ENCODE measurements at places on chromosomes 3 and 15. TPM values are rescaled to one million over a fixed set of nuclear protein-coding genes. Genes with fewer than 3 reads are reported as not detected.

- no peak for DNase-seq
Observed at GRCh38 chr3:138817695-138818094, 17.0 kb downstream of the PIK3CB start.

GRCh38 chr15:55661428-55661827 is 73.3 kb upstream of the PYGO1 start:
- DNase-seq, result no peak

DNA sequence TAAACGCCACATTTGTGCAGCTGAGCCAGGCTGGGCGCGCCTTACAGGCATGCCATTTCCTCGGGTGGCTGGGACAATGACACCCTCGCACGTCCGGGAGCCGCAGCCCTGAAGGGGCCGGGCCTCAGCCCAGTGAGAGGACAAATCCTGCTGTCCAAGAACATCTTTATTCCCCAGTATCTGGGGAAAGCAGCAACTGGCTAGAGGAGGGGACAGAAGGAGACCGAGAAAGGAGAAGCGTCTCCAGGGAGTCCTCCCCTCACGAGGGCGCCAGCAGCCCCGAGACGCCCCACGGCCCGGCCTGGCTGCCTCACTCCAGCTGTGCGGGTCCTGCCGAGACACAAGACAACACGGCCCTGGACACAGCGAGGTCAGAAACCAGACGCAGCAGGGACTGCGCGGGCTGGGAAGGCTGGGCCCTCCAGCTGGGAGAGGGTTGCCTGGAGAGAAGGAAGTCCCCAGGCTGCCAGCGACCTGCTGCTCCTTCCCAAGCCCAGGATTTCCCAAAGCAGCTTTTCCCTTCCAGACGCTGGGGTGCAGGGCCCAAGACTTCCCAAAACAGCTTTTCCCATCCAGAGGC is 130.2 kb downstream of the CHSY1 start:
- DNase-seq, result peak; percentile 93

GRCh38 chr3:126685021-126685420 is 19.0 kb upstream of the CHCHD6 start:
- no peak for DNase-seq

DNA sequence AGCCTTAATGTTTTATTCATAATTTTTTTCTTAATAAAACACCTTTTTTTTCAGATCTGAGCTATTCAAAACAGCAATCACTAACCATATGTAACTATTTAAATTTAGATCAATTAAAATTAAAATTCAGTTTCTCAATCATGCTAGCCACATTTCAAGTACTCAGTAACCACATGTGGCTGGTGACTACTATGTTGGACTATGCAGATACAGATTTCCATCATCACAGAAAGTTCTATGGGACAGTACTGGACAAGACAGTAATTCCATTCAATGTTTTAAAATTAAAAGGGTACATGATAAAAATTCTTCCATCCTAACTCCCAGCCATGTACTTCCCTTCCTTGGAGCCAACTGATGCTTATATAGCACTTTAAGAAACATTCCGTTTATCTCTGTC is 119.3 kb downstream of the GLDN start:
- no peak for DNase-seq

GRCh38 chr15:85880501-85881190 is 85.9 kb upstream of the KLHL25 start:
- no peak for DNase-seq

GRCh38 chr3:132784502-132785025 is 62.4 kb upstream of the NPHP3 start:
- no peak for DNase-seq

DNA sequence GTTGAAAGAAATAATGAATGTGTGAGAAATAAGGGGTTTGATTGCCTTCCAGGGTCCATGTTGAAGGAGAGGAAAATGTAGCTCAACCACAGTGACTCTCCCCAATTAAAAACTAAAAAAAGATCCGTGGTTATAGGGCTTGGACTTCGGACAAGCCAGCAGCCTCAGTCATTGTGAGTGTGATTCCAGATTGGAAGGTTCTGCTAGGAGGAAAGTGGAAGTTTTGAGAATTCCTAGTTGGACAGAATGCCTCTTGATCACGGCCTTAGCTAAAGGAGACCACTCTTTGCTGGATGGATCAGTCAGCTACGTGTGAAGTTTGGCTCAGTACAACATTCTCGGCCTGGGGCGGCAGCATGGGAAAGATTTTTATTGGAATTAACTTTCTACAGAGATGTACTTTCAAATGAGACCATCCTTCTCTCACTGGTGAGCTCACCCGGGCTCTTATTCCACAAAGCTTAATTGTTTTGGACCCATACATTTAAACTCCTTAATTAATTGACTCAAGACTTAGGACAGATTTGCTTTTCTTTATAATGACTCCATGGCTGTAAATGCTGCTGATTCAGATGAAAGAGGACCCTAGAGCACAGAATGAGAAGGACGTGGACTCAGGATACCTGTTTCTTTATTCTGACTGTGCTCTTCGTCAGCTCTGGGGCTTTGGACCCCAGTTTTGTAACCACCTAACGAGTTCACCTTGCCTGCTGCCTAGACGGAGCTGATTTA is 27.5 kb downstream of the FLNB start:
- no peak for DNase-seq

GRCh38 chr3:123246866-123247265 is 45.1 kb downstream of the SEC22A start:
- DNase-seq, result no peak

- DNase-seq, result no peak
Observed at GRCh38 chr15:65887565-65887964, 18.3 kb downstream of the RAB11A start.

DNA sequence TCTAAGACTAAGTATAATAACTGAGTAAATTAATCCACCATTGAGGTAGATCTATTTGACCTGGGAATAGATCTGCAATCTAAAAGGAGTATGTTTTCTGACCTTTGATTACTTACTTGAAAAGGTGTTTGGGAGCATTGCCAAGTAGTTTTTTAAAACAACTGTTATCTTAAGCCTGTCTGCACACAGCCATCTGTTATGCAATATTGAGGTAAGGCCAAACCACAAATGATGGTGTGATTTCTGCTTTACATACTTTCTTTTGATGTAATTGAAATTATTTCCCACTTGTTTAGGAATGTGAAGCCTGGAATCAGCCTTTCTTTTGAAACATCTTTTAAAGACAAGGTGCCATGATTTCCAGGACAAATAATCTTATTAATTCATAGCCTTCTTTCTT is 274.0 kb downstream of the BBX start:
- no peak for DNase-seq

DNA sequence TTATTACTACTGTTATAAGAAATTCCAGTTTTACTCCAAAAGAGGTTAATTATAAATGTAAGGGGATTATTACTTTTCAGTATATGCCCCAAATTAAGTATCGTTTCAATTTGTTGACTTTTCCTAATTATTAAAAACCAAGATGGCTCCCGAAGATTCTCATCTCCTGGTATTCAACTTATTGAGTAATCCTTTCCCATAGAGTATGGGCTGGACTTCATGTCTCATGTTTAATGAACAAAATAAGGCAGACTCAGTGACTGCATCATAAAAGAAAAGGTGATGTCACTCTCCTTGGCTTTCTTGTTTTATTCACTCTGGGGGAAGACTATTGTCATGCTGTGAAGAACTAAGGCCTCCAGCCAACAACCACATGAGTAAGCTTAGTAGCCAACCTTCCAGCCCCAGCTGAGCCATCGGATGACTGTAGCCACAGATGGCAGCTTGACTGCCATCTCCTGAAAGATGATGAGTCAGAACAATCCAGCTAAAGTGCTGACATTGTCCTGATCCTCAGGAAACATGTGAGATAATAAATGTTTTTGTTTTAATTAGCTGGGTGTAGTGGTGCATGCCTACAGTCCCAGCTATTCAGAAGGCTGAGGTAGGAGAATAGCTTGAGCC is 17.3 kb downstream of the IGF2BP2 start:
- no peak for DNase-seq

- DNase-seq, result no peak
Observed at GRCh38 chr15:88832820-88833730, 29.8 kb downstream of the ACAN start.

GRCh38 chr3:5188419-5189221 is 1.1 kb downstream of the EDEM1 start:
- no peak for DNase-seq

GRCh38 chr15:95541301-95541700 is 789.2 kb upstream of the NR2F2 start:
- DNase-seq, result no peak

- DNase-seq, result no peak
Observed at GRCh38 chr15:68001811-68002210, 52.3 kb upstream of the PIAS1 start.

DNA sequence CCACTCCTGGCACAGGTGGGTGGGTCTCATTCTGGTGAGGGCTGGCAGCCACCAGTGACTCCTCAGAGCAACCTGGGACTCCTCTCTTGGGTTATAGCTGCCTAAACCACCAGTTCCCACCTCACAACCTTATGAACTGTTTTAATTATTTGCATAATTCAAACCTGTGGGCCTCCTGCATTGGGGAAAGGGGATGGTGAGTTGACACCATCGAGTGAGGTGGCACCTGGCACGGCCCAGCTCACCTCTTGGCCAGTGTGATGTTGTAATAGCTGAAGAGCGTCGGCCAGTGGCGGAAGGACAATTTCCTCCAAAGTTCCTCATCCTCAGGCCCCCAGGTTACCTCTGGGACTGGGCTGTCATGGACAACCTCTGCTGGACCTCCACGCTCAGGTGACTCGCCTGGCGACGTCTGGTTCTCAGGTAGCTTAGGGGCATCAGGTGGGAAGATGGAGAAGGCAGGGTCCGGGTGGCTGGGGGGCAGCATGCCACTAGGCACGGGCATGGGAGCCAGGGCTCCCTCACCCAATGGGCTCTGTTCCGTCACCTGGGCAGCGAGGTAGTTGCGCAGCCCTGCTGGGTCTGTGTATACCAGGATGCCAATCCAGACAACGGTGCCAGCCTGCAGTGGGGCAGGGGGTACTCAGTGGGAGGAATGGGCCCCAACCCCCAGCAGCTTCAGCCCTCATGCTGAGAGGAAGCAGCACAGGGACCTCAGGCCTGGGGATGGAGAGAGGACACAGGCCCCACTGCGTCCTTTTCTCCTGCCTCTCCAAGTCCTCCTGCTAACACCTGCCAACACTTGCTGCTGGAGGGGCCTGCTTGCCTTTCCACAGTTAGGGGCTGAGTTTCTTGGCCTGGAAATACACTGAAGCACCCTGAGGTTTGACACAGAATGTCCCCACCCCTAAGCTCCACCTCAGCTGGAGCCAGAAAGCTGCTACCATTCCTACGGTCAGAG is 38.5 kb downstream of the PTPN23 start:
- DNase-seq, result no peak

- DNase-seq, result no peak
Observed at GRCh38 chr3:189430166-189430565, 201.0 kb upstream of the TP63 start.

DNA sequence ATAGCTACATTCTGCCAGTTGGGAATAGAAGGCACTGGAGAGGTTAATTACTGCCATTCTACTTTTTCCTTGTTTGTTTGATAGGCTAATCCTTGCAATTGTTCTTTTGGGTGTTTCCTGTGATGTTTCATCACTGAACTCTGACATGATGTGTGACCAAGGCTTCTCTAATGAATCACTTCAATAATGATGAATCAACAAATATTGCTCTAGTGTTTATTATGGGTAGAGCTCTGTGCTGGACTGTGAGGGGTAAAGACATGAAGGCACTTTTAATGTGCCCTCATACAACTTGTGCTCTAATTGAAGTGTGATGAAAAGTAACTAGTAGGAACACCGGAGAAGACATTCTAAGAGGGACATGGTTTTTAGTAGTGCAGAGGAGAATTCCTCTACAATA is 233.6 kb downstream of the WDR72 start:
- DNase-seq, result no peak

GRCh38 chr15:60414016-60414682 is 16.4 kb upstream of the ANXA2 start:
- no peak for DNase-seq

- no peak for DNase-seq
Observed at GRCh38 chr15:75649848-75650247, 2.1 kb downstream of the SNX33 start.

DNA sequence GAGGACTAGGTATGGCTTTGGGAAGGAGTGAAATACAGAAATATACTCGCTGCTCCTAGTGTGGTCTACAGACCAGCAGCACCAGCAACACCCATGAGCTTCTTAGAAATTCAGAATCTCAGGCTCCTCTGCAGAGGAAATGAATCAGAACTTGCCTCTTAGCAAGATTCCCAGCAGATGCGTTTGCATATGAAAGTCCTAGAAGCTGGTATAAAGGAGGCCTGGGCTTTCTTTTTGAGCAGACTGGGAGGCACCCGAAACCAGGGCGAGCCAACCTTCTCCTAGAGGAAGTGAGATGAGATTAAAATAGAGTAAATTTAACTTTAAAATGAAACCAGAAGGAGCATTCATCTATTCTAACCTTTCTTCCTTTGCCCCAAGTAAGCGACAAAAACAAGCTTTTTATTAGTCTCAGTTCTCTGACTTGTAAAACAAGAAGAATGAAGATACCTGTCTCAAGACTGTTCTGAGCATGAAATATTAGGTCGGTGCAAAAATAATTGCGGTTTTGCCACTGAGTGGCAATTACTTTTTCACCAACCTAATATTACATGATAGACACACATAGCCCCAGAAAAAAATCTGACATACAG is 140.0 kb downstream of the PDZRN3 start:
- no peak for DNase-seq

DNA sequence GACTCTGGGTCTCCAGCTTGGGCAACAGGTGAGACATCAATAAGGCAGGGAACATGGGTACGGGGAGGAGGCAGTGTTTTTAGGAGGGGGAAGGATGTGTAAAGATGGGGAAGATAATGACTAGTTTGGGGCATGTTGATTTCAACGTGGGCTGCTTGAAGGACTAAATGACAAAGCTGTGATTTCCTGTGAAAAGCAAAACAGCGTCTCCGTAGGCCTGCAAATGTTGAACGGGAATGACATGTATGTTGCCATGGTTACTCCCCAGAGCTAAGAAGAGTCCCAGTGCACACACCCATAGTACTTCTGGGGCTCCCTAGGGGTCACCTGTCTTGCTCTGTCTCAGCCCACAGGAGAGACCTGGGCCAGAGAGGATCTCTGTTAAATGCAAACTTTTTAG is 71.3 kb upstream of the ETV5 start:
- DNase-seq, result no peak

DNA sequence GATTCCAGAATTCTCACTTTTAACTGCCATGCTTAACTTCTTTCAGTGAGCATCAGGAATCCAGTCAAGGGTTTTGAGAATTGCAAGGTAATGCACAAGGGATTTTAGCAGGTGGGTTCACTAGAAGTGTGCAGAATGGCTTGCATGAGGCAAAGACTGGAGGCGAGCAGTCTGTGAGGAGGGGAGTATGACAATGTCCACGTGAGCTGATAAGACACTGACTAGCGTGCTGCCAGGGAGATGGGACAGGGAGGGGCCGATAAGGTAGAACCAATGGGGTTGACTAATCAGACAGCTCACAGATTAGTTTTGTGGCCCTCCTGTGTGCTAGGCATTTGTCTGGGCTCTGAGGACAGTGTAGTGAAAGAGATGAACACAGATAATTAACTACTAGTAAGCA is 102.0 kb upstream of the DAZL start:
- DNase-seq, result no peak

AP4E1 gene
- 9.9 TPM for total RNA-seq

SPINK8 gene
- not detected for total RNA-seq

SHF gene
- total RNA-seq, result 4.2 TPM

PLS1 gene
- total RNA-seq, result 0.81 TPM

SPESP1 gene
- total RNA-seq, result 1.8 TPM

ZPLD1 gene
- total RNA-seq, result not detected

FBN1 gene
- total RNA-seq, result 32.1 TPM

HDC gene
- total RNA-seq, result 1.00 TPM

TRPM1 gene
- not detected for total RNA-seq

WDR48 gene
- total RNA-seq, result 24.5 TPM

FBXO40 gene
- total RNA-seq, result 147 TPM
